ENCODE measurements at places on chromosomes 3 and 15. TPM values are rescaled to one million over a fixed set of nuclear protein-coding genes. Genes with fewer than 3 reads are reported as not detected.

DNA sequence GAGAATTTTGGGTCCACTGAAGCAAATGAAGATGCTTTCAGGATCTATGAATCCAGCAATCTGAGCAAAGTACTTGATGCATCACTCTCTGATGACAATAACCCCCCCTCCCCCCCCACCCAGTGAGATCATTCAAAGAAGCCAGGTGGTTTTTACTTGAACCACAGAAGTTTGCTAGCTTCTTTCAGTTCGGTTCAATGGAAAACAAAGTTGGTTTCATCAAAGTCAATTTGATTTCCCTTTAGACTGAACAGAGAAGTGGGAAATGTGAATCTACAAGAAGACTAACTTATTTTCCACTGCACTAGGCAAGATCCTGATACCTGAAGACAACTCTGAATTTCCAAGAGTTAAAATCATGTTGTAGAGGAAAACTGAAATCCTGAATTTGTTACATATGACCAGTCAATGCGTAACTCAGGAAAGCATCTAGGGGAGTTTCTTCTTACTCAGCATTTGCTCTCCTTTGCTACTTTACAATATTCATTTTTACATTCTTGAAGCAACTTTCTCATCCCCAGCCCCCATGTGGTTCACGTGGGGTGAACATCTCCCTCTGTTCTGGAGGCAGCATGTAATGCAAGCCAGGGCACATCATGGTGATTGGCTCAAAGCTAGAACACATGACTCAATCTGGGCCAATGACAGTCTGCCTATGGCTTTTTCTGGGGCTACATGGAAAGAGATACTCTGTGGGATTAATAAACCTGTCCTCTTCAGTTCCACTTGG lies 572.6 kb downstream of the FOXP1 start:
- no peak for DNase-seq

DNA sequence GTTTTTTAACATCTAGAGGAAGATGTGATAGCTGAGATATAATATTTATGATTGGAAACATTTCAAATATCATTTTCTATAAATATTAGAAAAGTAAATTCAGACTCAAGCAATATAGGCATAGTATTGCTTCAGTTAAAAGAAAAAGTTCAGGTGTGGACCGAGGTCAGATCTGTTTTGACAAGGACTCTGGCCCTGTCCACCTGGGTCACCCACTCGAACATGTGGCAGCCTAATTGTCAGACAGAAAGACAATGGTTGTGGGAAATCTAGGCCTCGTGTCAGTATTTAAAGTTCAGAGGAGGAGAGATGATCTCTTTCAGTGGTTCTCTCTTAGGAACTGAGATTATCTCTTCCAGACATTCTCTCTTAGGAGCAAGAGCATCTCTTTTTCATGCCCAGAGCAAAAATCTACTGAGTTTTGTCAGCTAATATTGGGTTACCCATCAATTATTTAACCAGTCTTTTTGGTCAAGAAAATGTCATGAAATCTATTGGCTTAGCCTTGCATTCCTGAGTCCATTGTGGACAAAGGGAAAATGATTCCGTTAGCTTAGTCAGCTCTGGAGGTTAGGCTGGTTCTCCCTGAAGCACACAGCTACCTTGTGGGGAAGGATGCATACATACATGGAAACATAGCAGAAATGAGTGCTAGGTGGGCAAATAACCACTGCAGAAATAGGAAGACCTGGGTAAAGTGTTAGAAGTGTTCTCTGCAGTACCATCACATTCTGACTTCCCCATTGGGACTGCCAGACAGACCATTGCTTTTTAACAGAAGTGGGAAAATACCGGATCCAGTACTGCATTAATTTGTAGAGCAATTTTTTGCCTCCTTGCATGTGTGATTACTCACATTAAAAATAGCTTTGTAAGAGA lies 343.3 kb downstream of the GRM7 start:
- DNase-seq, result no peak

DNA sequence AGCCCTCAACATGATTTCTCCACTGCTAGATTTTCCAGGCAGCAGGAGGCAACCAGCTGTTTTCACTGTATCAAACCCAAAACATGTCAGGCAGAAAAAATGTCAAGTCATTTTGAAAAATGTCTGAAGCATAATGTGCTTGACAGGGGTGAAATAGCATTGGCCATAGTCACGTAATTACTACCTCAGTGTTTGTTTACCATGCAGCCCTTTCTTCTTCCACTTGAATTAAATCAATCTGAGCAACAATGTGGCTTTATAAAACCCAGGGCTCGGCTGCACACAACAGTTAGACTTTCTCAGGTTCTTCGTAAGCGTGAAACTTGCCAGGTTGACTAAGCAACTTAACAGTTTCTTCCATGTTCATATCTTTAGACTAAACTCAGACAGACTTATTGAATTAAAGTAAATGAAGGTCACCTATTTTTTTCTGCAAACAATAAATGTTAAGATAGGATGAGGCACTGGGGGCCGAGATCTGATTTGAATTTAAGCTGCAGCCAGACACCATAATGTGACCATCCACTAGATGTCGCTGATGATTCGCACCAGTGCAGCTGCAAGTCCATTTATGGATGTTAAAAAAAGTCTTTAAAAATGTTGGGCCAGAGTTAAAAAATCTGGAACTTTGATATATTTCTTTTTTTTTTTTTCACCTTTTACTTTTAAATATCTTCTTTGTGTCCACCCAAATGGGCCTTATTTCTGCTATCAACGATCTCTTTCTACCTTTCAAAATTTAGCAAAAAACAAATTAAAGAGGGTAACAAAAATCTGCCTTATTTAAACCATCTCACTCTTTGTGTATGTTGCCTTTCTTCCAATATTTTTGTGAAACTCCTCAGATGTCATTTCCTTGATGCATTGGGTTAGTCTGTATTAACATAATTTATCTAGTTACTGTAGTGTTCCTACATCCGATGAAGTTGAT lies 305.9 kb downstream of the CACNA2D3 start:
- no peak for DNase-seq

GRCh38 chr3:55860049-55860721 lies 373.1 kb upstream of the WNT5A start:
- no peak for DNase-seq

DNA sequence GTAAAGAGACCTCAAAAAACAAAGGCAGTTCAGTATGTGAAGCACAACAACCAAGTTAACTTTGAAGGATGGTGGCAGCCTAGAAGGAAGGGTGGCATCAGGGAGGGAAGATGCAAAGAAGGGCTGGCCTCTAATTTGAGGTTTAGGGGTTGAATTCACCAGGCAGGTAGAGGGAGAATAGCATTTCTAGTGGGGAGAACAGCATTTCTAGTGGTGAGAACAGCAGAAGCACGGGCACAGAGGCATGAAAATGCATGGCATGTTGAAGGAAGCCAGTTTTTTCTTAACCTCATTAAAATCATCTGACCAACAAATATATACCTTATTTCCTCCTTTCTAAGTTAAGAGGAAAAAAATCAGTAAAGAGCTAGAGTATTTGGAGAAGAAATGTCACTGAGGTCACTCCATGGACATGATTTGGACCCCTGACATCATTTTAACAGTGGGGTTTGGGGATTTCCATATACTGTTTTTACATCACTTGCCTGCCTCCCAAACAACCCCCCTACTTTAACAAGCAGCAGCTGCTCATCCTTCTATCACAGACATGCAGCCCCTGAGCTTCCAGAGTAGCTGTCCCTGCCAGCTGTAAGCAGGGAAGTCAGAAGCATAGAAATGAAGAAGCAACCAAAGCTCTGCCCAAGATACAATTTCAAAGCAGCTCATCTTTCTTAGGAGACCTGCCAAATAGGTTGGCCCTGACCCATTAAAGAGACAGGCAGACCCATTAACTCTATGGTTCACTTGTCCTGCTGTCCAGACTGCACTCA lies 2.4 kb upstream of the POPDC2 start:
- no peak for DNase-seq

DNA sequence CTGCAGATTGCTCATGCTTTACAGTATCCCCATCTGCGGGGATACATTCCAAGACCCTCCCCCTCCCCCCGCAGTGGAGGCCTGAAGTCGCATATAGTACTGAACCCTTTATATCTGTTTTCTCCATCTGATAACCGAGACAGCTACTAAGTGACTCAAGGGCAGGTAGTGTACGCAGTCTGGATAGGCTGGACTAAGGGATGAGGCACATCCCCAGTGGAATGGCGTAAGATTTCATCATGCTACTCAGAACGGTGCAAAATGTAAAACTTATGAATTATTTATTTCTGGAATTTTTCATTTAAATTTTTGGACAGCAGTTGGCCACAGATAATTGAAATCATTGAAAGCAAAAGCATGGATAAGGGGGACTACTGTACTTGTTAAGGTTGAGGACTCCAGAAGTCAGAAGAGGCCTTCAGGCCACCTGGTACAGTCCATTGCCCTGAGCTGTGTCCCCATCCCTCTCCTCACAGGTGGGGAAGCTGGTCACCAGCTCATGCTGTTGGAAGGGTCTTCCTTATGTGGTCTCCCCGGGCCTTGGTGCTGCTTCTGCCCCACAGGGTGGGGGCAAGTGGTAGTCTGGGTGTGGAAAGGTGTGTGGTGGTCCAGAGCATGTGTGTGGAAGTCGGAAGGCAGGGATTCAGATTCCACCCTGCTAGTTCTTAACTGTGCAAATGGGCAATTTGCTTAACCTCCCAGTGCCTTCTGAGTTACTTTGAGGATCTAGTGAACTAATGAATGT lies 72.0 kb downstream of the HCN4 start:
- no peak for DNase-seq

GRCh38 chr15:55683376-55683775 lies 59.6 kb downstream of the PRTG start:
- DNase-seq, result no peak

- no peak for DNase-seq
Measured at GRCh38 chr3:196124608-196125007, 42.7 kb upstream of the TFRC start.

DNA sequence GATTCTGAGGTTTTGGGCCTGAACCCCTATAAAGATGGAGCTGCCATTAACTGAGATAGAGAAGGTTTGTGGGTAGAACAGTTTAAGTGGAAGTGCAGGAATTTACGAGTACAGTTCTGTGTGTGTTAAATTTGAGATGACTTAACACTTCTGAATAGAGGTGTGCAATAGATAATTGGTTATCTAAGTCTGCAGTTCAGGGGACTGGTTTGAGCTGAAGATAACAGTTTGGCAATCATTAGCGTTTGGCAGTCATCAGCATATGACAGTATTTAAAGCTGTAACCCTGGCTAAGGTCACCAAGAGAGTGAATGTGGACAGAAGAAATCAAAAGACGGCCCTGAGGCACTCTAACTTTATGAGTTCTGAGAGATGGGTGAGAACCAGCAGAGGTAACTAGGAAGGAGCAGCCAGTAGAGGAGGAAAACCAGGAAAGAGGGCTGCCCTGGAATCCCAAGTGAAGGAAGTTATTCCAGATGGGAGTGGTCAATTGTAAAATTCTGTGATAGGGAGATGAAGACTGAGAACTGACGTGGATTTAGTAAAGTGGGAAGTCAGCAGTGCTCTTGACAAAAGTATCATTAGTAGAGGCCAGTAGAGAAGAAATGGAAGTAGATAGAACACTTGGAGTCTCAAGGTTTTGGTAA lies 8.1 kb downstream of the MYNN start:
- DNase-seq, result no peak

DNA sequence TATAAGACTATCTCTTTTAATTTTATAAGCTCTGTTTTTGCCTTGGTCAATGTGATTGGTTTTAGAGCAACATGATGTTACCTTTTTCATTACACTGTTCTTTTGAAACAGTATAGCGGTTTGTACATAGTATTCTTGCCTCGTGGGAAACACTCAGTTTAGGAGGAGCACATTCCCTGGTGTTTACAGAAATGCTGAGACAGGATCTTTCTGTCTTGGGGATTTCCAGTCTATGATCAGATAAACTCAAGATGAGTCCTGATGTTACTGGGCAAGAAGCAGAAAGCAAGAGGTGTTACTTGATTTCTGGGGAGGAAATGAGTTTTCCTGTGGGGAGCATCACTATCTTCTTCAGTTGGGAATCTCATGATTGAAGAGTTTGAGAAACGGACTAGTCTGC lies 2.5 kb downstream of the TMEM266 start:
- no peak for DNase-seq

- DNase-seq, result no peak
Measured at GRCh38 chr3:36381311-36381956, 1.1 kb downstream of the STAC start.

GRCh38 chr3:106827515-106828213 lies 549.6 kb upstream of the CCDC54 start:
- no peak for DNase-seq

GRCh38 chr3:123655400-123655799 lies 70.5 kb upstream of the HACD2 start:
- DNase-seq, result no peak

DNA sequence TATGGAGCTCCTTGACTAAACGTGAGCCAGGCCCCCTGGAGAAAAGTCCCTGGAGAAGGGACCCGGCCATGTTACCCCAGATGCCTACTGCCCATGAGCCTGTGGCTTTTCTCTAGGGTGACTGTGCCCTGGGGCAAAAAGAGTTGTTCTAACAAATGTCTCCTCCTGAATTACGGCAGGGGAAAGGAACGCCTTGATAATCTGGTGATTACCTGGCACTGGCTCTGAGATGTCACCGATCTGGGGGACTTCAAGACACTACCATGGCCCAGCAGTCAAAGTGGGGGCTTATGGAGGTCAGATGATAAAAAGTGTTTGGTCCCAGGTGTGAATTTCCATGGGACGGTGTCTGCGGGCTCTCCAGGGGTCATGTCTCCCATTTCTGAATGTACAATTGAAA lies 140.7 kb downstream of the KLF13 start:
- DNase-seq, result no peak

- DNase-seq, result no peak
Measured at GRCh38 chr3:116815831-116816588, 106.4 kb downstream of the TUSC7 start.

The COL6A5 gene
- total RNA-seq, result not detected

The ISLR gene
- 13.8 TPM for total RNA-seq

The CELF6 gene
- 1.6 TPM for total RNA-seq

The PRR20G gene
- total RNA-seq, result not detected

The NUP210 gene
- total RNA-seq, result 3.5 TPM

The KLHL6 gene
- total RNA-seq, result 0.97 TPM

The APBA2 gene
- total RNA-seq, result 2.0 TPM

The TMCO5A gene
- total RNA-seq, result not detected

The CDCP1 gene
- 0.32 TPM for total RNA-seq

The RPL39L gene
- total RNA-seq, result 5.9 TPM

The LSAMP gene
- 5.0 TPM for total RNA-seq

All from Right ventricle myocardium inferior (tissue), 1 donor.